Activated CD4-positive, alpha-beta memory T cell treated with anti-CD3 and anti-CD28 coated beads, Interleukin-2, amount 10 ng/mL, durations not matched to agents 7 days and 5 days (primary cell): ENCODE measurements at places on chromosomes 1 and 21. TPM values are rescaled to one million over a fixed set of nuclear protein-coding genes. Genes with fewer than 3 reads are reported as not detected.
A peak's percentile ranks its signal among the peaks of the same experiment; 100 is the strongest.

GRCh38 chr1:82141390-82141789 lies 340.7 kb downstream of the ADGRL2 start:
- DNase-seq: no peak

- no peak for DNase-seq
Measured at GRCh38 chr1:205751036-205751651, 1.2 kb upstream of the NUCKS1 start.

DNA sequence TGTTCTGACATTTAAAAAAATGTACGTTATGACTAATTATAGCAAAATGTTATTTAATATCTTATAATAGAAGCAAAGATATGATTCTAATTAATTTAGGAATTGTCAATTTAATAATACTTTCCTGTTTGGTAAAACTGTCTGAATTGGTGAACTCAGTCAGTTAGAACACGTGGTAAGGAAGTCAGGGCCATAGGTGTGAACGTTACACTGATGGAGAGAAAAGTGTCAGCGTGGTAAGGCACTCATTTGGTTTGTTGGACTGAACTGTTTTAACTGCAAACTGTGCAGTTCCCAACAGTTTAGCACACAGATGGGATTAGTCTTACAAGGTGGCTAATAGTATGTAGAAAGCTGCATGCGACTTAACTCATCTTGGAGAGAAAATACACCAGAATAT lies 102.9 kb downstream of the EPB41 start:
- DNase-seq: no peak

DNA sequence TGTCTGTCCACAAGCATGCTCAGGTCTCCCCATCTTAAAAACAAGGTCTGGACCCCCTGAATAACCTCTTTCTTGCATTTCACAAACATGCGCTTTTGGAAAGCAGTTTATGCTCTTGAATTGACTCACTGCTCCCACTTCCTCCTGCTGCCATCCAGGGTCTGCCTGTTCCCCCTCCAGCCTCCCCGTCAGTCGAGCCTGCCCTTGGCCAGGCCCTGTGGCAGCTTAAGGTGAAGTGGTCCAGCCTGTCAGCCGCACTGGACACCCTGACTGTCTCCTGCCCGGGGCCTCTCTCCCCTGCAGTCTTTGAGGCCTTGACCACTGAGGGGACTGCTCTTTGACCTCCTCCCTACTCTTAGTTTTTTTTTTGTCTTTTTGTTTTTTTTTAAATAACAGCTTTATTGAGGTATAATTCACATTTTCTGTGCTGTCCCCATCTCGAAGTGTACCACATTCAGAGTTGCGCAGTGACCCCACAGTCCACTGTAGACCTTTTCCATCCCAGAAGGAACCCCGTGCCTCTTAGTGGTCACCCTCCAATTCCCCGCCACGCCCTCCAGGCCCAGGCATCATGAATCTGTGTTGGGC lies 18.3 kb downstream of the GPR137B start:
- no peak for DNase-seq

- DNase-seq: no peak
Measured at GRCh38 chr1:65772607-65773006, 20.1 kb upstream of the PDE4B start.

DNA sequence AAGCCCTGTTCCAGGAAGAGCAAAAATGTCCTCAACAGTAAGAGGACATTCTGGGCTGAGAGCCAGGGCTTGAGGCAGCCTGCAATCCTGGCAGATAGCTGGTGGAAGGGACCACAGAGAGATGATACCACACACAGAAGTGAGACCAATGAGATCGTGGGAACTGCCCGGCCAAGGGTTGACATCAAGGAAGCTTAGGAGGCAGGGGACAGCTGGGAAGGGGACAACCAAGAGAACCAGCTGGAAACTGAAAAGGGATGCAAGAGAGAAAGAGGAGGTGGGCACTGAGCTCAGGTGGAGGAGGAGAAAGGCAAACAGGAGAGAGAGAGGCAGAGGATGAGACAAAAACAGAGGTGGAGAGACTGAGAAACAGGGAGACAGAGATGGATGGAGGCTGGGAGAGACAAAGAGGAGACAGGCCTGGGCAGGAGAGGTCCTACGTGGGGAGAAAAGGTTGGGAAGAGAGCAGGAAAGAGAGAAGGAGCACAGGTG lies 9.2 kb downstream of the PDZK1IP1 start:
- DNase-seq: peak; percentile 10

DNA sequence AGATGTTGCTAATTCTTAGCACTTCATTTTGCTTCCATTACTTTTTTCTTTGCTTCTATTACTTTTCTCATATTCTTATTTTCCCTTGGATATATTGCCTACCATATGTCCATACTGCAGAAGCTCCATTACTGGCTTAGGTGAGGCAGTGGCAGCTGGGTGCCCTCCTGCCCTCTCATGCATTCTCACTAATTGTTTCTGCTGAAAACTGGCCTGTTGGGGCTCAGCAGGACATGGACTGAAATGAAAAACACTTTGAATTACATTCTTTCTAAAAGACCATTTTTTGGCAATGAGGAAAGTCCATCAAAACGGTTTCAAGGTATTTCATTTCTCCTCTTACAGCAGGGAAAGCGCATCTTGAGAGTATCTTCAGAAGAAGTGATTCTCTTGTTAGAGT lies 122.9 kb downstream of the MAST2 start:
- DNase-seq: no peak

- DNase-seq: no peak
Measured at GRCh38 chr1:76015478-76016103, 59.0 kb upstream of the ST6GALNAC3 start.

DNA sequence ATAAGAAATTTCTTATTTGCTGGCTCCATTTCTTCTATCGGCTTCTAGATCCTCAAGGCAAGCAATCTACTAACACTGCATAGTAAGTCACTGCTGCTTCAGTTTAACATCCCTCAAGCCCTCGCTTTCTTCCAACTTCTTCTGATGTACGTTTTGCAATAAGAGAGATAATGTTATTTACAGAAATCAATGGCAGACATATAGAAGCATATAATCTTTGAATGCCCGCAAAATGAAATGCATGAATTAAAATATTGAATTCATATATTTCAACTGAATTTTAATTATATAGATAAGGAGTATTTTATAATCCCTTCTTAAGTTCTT lies 143.8 kb downstream of the KCTD3 start:
- no peak for DNase-seq

Gene PLA2G2F
- total RNA-seq: not detected

DNA sequence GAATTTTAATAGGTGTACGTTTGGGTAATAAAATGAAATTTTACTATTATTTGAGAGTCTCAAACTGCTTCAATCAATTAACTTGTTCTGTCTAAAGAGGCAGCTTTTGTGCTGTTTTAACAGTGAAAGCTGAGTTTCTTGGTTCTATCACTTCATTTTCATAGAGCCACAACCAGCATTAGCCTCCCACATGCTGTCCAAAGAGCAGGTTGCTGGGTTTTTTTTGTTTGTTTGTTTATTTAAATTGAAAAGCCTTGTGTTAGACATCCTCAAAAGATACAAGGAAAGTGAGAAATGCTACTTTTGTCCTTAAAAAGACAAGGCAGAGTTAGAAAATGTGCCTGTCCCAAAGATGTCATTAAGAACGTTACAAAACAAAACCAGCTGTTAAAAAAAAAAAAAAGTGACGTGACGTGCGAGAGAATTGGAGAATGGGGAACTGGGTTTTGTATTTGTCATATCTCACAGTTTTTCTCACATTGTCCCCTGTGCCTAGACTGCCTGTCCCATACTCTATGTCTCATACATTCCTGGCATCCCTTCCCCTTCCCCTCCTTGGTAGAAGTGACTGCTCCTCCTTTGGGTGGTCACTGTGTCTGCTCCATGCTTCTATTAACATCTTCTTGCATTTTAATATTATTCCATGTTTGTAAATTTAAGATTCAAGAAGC lies 63.1 kb upstream of the CD34 start:
- DNase-seq: no peak

DNA sequence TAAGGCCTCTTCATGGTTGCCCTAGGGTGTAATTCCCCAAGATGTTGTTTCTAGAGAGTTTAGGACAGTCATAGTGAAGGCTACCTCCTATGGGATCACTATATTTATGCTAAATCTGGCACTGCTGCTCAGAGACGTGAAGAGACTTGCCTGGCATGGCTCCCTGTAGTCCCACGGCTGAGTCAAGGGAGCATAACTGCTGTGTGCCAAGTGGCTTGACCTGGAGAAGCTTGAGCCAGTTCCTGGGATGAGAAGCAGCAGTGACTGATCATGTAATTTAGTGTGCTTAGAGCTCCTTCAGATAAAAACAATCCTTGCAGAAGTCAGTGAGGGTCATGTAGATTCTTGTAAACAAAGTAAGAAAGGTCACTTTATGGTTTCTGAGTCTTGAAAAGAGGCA lies 68.9 kb upstream of the TSPAN2 start:
- DNase-seq: no peak

- DNase-seq: no peak
Measured at GRCh38 chr1:185433667-185434066, 116.6 kb upstream of the IVNS1ABP start.

Gene JAK1
- total RNA-seq: 204 TPM

DNA sequence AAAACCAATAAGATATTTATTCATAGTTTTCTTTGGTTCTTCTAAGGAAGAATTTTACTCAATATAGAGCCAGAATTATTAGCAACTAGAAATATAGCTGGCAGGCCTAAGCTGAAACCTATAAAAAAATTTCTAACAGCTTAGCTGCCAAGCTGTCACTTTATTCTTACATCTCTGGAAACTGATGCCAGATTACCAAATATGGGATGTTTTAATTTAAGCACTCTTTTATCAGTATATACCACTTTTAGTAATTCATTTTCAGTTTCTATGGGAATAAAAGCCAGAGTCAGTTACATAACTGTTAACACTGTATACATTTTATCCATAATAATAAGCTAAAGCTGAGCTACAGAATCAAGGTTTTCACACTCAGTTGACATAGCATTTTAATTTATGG lies 68.7 kb upstream of the MPC2 start:
- no peak for DNase-seq
